ENCODE measurements at places on chromosomes 3 and 15.

GRCh38 chr3:28399206-28399605 is 50.6 kb upstream of the AZI2 start:
- no peak for DNase-seq

DNA sequence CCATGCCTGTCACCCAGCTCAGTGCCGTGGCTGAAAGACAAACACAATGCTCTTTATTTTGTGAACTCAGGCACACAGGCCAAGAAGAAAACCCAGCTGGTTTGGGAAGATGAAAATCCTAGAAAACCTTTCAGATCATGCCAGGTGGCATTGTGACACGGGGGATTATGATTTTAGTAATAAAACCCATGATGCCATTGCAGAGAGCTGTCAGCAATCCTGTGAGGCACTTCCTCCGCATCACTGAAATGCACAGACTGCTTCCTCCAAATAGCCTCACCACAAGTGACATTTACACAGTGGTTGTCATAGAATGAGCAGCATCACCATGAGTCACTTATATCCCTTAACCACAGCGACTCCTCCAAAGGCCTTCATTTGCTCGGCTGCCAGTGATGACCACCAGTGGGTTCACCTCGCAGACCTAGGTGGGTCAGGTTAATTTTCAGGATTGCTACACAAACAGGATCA is 22.7 kb downstream of the ABHD6 start:
- peak; percentile 67 for DNase-seq

DNA sequence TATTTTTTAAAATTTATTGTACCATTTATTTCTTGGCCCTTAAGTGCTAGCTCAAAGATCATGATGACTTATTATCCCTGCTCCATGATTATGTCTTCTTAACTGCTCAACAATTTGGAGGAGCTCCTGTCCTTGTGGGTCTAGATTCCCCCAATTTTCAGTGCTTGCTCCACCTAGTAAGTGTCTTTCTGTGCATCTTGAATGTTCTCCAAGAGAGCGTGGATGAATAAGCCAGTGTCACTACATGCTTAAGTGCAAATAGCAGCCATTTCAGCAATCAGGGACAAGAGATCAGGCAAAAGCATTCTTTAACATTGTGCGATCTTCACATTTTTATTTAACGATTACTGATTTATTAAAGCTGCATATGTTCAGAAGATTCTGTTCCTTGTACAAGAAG is 99.4 kb downstream of the ALCAM start:
- no peak for DNase-seq

DNA sequence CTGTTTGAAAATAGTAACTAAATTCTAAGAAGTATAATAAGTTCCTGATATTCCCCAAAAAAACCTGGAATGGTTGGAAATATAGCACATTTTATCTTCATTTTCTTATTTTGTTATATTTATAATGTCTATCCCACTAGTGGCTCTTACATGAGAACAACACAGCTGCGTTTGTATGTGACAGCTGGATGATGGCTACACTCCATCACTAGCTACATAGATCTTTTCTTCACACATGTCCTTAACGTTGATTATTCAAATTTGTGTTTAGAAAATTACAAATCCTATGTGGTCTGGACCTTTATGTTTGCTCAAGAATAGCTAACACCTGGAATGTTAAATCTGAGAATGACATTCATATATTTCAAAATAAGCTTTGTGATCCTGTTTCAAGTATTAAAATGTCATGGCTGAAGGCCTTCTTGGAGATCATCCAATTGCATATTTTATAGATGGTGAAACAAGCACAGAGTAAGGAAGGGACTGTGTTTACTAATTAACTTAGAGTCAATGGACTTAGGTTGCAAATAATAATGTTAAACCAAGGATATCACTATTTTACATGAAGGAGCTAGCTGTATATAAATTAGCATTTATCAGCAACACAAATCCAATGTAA is 60.8 kb downstream of the ATP13A5 start:
- no peak for DNase-seq

GRCh38 chr3:136787349-136787748 is 31.6 kb upstream of the SLC35G2 start:
- no peak for DNase-seq

DNA sequence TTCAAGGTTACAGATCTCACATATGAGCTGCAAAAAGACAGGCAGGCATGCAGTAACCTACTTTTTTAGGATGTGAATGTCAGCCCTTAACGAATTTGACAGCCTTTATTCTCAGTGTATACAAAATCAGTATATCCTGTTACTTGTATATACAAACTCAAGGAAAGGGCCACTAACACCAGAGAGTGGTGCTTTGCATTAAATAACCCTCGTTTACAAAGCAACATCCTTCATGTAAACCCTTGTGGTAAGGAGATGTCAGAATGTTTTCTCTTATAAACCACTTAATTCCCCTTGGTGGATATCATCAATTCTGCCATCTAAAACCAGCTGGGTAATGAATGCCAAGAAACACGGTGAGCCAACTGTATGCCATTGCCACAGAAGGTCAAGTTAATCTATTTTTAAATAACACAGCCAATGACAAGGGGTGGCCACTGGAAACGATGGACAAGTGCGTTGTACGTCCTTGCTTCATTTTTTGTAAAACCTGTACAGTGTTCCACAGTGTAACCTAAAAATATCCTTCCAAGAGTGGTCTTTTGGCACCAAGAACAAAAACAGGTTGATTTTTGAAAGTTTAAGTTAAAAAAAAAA is 7.5 kb downstream of the MAGI1 start:
- no peak for DNase-seq

GRCh38 chr3:131630807-131631206 is 128.0 kb upstream of the MRPL3 start:
- no peak for DNase-seq

GRCh38 chr3:99407257-99407656 is 231.1 kb upstream of the COL8A1 start:
- DNase-seq: no peak

DNA sequence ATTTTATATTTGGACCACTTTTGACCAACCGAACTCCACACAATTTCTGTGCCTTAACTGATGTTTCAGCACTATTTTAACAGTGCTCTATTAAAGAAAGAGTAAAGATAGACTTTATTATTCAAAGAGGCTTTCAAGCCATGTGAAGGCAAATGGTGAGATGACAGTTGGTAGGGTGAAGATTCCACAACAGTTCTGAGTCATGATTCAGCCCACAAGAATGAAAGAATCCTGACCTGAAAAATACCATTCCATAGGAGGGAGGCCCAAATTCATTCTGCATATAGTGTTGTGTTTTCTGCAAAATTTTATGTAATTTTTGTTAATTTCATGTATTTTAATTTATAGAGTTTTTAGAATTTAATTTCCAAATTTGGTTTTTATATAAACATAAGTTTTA is 135.6 kb upstream of the STAC start:
- no peak for DNase-seq

- no peak for DNase-seq
These were observed 23.8 kb downstream of the FEM1B start for GRCh38 chr15:68301301-68301700.

DNA sequence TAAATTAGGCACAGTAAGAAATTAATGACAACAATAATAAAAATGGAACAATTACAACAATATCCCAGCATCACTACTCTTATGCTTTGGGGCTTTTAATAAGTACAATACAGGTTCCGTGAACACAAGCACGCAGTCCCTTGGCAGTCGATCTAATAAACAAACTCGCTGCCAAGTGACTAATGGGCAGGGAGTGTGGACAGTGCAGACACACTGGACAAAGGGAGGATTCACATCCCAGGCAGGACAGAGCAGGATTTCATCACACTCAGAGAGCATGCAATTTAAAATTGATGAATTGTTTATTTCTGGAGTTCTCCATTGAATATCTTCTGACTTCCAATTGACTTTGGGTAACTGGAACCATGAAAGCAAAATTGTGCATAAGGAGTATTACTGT is 524.1 kb upstream of the CFAP20DC start:
- DNase-seq: no peak
